ENCODE measurements at places on chromosomes 11 and 22.

DNA sequence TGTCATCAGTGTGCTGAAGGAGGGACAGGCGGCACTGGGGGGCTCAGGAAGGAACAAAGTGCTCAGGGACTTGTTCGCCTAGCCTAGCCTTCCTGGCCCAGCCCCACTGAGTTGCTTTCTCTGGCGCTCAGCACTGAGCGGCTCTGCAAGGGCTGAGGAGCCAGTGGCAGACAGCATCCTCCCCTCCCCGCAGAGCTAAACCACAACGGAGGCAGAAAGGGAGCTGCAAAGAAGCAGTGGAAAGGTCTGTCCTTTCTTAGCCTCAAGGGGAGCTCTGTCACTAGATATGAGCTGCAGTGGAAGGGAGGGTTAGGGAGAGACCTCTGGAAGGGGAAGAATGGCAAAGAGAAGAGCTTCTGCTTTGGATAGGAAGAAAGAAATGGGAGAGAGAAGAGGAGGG is 89.7 kb upstream of the PHOX2A start:
- DNase-seq: no peak

DNA sequence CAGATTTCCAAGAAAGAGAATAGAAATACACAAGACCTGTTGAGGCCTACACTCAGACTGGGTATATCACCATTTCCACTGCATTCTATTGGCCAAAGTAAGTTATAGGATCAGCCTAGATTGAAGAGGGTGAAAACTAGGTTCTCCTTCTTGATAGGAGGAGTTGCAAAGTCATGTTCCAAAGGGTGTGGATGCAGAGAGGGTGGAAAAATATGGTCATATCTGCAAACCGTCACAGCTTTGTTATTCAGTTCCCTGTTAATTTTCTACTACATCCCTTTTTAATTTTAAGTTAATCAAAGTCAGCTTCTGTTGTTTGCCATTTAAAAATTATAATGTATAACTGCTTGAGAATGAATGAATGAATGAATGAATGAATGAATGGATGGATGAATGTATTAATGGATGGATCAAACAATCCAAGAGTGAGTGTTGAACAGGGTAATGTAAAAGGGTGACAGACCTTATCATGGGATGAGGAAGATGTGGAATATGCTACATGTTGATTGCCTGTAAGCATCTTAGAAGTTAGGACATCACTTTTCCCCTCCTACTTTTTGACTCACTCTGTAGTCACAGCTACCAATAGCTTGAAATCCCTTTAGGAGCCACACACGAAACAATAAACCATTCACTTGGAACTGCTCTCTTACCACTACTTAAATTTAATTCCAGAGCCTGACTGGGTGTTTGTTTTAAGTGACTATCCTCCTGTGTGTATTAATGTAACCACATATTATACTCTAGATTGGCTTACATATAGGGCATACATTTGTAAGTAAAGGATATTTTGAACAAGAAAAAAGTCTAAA is 121.5 kb downstream of the CCDC34 start:
- DNase-seq: no peak

GRCh38 chr22:36347094-36347493 is 40.7 kb downstream of the MYH9 start:
- DNase-seq: no peak

DNA sequence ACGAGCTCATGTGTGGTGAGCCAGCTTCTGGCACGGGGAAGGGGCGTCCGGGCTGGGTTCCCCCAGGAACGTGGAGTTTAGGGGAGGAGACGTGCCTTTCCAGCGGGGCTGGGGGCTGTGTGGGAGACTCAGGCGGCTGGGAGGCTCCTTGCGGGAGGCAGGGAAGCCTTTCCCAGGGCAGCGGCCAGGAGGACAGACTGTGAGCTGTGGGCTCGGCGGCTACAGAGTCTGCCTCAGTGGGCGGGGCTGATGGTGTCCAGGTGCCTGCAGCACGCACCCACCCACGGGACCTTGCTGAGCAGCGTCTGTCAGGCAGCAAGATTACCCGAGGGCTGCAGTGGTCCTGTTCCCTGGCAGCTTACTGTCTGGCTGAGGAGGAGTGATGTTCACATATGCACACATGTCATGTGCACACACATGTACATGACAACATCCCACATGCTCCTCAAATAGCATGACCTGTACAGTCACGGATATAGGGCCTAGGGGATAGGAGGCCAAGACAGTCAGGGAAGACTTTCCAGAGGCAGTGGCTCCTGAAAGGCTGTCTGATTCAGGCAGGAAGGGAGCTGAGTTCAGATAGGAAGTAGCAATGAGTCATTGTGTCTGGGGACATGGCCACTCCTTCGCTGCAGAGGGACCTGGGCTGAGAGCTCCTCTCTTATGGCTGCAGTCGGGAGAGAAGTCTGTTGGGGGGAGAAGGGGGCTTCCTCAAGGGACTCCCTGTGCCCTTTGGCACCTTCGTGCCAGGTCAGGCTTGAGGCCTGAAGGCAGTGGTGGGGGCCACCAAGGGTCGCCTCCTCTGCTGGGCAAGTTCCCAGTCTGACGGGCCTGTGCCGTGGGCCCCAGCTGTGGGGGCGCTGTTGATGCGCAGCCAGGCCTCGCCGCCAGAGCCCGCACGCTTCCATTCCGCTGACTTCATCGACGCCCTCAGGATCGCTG is 23.3 kb upstream of the PPP6R3 start:
- no peak for DNase-seq

DNA sequence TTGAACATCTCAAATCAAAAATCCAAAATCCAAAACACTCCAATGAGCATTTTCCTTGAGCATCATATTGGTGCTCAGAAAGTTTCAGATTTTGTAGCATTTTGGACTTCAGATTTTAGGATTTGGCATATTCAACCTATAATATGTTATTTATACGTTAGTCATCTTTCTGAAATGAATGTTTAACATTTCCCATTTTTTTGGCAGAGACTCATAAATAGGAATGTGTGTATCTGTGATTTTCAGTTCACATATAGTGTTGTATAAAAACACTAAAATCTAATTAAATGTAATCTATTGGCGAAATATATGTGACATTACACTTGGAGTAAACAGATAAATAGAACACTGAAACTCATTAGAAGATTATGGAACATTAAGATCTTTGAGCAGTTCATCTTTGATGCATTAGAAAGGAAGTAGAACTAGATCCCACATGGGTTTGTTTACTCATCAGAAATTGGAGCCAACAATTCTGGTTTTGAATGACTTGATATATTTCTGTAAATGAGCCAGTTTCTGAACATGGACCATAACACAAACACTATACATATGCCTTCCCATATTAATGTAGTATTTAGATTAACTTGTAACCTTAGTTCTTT is 153.1 kb downstream of the UVRAG start:
- DNase-seq: no peak

- no peak for DNase-seq
These were observed at the start of gene C22orf15 for GRCh38 chr22:23762842-23763578. Gene C22orf15, plus strand, starts transcription at chr22:23762990. Its CDS starts 317 bp downstream, at chr22:23763307.

DNA sequence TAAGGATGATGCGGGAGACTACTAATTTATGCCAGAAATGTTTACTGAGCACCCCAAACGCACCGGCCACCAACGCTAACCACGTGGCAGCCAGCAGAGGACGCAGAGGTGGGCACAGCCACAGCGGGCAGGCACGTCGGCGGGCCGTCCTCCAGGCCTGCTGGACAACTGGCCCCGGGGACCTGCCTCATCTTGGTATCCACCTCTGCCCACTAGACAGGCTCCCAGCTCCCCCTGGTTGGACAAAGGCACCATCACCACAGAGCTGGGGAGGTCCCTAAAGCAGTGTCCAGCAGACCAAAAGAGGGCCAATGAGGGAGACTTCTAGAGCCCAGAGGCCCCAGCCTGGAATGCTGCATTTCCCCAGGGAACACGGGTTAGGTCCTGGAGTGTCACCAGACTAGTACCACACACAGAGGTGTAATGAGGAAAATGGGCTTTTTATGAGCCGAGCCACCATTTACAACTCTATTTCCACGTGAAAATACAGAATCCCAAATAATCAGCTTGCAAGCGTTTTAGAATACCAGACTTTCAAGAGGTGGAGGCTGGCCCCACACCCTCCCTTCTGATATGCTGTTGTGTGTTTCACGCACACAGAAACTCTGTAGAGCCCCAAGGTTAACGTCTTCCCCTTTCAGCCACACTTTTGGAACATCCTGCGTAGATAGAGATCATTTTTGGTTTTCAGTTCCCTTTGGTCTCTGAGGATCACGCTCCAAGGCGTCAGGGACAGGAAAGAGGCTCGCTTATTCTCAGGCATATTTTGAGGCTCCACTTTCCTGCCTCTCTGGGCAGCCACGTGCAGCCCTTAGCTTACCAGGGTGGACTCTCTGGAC is 23.7 kb upstream of the BID start:
- peak; percentile 22 for DNase-seq

DNA sequence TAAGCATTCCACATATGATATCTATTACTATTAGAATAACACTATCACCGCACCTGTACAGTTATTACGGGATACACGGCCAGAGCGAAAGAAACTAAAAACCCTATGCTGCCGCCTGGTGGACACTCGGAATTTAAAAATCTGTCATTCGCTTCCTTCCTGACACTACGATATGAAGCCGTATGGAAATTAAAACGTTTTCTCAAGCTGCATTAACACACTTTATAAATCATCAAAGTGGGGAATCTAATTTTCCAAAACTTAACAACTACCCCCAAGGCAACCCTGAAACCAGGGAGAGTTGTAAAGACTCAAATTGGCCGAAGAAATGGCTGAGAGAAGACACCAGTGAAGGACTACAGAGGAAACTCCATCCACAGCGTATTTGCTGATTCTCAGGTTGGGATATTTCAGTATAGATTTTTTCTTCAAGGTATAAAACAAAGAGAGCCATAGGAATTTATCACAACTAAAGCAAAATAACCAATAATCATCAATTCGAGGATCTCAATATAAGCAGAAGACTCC is 1.4 kb downstream of the CCDC73 start:
- DNase-seq: peak; percentile 58

DNA sequence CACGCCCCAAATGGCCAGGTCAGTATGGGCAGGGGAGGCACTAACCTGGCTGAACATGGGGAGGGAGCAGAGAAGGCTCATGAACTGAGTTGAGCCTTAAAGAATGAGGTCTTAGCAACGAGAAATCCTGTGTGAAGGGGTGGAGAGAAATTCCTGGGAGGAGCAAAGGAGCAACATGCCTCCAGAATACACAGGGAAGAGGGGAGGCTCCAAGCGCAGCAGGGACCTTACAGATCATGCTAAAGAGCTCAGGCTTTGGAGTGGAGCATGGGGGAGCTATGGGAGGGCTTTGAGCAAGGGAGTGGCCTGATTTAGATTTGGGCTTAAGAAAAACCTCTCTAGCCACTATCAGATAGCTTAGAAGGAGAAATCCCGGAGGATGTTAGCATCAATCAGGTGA is 88.1 kb downstream of the MN1 start:
- DNase-seq: no peak

DNA sequence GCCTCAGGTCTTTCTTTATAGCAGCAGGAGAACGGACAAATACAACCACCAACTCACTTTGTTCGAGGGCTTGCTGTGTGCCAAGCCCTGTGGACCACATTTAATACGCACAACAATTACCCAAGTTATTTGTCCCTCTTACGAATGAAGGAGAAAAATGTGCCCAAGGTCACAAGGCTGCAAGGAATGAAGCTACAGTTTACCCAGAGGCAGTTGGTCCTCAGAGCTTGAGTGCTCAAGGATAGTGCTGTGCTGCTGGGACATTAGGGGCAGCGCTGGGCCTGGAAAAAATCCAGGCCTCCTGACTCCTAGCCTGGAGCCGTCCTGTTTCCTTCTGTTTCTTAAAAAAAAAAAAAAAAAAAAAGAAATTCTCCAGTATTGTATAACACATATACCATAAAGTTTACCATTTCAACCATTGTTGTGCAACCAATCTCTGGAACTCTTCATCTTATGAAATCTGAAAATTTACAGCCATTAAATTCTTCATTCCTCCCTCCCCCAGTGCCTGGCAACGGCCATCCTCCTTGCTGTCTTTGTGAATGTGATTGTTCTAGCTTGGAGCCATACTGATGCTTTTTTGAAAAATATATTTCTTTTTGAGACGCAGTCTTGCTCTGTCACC is 1.0 kb upstream of the C11orf86 start:
- no peak for DNase-seq

GRCh38 chr11:64078284-64078683 is 42.6 kb downstream of the FLRT1 start:
- no peak for DNase-seq

DNA sequence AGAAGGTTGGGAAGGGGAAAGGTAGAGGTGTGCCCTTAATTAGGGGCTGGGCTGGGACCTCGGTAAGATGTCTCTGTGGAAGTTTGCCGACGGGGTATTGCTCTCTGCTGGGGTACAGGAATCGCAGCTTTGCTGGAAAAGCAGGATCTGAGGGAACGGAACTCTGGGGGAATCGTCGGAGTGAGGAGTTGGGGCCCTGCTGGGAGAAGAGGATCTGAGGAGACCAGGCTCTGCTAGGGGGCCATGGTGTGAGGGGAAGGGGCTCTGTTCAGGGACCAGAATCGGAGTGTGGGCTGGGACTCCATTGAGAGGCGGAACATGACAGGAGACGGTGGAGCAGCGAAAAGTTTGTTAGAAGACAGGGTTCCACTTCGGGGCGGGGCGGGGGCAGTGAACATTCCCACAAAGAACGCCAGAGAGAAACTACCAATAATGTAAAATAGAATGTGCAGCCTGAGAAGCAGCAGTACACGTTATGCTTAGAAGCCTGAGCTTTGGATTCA is 456 bp downstream of the AAMDC start:
- peak; percentile 8 for DNase-seq

DNA sequence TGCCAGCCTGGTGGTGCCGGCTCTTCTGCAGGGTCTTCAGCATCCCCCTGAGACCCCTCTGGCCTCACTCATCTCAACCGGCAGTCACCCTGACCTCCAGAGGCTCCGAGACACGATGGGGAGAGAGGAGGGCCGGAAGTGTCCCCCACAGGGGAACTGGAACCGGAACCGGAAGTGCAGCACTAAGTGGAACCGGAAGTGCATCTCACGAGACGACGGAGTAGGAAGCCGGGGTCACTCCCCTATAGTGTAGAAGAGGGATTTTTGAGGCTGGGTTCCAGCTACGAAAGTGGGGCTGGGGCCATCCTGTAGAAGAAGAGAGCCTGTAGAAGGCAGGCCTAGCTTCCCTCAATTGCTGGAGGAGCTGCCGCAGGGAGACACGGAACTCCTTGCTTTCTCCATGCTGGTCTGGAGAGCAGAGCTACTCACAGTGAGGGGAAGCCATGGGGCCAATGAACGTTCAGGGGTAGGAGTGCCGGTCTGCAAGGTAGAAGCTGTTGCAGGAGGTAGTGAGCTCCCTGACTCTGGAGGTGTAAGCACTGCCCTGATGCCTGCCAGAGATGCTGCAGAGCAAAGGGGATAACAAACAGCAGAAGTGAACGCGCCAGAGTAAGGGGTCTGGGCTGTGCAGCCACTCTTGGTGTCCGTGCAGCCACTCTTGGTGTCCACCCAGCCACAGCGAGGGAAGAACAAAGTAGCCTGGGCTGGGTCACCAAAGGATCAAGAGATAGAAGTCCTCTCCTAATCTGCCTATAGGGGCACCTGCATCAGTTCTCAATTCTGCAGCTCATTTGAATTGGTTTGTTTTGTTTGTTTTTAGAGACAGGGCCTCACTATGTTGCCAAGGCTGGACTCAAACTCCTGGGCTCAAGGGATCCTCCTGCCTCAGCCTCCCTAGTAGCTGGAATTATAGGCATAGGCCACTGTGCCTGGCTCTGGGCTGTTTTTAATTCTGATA is 21.9 kb downstream of the SCUBE1 start:
- DNase-seq: no peak
